ENCODE measurements at places on chromosomes 4 and X.

DNA sequence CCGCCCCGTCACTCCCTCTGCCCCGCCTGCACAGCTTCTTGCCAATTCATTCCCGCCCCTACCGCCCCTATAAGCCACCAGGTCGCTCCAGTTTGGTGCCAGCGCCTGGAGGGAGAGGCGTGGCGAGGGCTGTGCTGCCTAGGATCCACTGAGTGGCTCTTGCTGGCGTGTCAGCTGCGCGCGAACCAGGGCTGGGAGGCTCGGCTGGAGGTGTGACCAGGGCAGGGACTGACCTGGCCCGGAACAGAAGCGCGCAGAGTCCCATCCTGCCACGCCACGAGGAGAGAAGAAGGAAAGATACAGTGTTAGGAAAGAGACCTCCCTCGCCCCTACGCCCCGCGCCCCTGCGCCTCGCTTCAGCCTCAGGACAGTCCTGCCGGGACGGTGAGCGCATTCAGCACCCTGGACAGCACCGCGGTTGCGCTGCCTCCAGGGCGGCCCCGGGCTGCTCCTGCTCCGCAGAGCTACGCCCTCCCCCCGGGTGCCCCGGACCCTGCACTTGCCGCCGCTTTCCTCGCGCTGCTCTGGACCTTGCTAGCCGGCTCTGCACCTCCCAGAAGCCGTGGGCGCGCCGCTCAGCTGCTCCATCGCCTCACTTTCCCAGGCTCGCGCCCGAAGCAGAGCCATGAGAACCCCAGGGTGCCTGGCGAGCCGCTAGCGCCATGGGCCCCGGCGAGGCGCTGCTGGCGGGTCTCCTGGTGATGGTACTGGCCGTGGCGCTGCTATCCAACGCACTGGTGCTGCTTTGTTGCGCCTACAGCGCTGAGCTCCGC lies at the start of gene GPR78:
Gene GPR78, plus strand, starts transcription at position 72 of the 773 bp plus-strand sequence. Its CDS starts 591 bp downstream, at position 663.
- DNase-seq, result peak; percentile 93

DNA sequence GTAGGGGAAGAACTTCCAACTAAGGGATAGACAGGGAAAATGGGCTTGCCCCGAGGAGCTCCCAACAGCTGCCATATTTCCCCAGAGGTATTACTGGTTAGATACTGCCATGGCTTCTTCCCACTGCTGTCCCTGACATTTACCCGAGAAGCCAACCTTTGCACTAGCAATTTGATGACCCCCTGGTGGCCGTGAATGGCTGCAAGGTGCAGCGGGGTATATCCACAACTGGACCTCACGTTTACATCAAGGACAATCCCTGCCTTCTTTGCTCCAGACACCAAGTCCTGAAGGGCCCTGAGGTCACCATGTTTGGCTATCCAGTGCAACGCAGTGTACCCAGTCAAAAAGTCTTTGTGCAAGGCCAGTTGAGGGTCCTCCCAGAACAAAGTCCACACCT lies 2.3 kb downstream of the SOWAHB start:
- no peak for DNase-seq

DNA sequence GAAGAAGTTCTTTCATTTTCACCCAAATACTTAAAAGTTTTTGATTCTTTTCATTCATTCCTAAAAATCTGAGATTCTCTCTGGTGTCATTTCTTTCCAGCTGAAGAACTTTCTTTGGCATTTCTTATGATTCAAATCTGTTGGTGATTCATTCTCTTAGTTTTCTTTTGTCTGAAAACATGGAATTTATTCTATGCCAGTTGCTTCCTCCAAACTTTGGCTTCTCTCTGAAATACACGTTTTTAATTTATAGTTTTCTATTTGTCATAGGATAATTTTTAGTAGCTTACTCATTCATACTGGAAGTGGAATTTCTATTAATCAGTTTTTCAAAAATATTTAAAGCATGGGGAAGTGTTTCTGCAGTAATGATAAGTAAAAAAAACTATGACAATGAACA lies 1012.0 kb downstream of the RPA4 start:
- no peak for DNase-seq

DNA sequence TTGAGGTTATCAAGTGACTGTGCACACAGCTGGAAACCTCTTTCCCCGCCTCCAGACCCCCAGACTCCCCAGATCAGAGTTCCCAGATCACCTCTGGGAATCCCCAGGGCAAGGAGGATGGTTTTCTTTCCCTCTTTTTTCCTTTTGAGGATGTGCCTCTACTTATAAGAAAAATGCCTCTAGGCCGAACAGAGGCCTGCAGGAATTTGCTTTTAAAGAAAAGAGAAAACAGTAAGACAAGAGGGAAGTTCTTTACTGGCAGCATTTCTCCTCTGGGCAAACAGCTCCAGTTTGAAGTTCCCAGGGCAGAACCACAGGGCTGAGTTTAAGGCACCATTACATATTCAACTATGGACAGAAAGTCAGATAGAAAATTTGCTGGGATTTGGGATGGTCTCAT lies 837.9 kb upstream of the LCORL start:
- DNase-seq, result peak; percentile 55

GRCh38 chrX:96394598-96394997 lies 290.0 kb upstream of the DIAPH2 start:
- DNase-seq, result peak; percentile 84

DNA sequence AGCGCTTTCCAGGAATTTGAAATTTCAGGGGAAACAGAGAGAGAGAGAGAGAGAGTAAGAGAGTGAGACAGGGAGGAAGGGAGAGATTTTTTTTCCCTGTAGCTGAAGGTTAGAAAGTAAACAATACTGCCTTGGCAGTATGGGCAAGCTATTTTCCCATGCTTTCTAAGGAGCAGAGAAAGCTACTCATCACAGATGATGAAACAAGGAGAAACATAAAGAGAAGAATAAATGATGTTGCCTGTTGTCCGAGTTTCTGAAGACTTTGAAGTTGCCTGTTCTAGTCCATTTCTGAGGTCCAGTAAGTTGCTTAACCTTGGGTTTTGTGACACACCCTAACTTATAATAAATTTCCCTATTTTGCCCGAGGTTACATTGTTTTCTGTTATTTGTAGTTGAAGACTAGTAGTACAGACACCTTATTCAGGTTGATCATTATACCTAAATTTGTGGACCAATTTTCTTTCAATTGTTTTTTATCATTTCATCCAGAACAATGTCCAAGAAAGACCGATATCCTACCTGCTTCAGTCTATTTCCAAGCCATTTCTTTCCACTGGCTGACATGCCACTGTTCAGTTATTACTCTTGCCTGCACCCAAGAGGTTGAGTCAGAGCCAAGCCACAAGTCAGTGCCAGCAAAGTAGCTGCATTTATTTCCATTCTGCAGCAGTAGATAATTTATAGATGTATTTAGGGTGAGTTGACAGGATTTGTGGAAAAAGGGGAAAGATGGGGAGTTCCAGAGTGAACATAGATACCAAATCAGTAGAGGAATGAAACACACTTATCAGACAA lies 49.7 kb upstream of the SLC16A2 start:
- DNase-seq, result no peak

DNA sequence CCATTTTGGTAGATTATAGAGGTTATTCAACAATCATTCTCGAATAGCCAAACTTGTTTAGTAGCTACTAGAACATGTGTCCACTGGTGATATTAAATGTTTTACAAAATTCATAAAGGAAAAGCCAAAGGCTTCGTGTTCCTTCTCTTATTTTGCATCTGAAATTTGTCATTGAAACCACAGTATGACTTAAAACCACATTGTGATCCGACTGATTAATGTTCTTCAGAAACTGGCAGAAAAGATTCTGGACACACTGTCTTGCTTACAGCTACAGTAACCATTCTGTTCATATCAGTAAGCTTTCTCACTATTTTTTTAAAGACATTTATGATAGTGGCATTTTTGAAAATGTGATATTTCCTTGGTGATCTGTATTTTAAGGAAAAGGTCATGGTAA lies 2.6 kb upstream of the SMARCA1 start:
- no peak for DNase-seq

DNA sequence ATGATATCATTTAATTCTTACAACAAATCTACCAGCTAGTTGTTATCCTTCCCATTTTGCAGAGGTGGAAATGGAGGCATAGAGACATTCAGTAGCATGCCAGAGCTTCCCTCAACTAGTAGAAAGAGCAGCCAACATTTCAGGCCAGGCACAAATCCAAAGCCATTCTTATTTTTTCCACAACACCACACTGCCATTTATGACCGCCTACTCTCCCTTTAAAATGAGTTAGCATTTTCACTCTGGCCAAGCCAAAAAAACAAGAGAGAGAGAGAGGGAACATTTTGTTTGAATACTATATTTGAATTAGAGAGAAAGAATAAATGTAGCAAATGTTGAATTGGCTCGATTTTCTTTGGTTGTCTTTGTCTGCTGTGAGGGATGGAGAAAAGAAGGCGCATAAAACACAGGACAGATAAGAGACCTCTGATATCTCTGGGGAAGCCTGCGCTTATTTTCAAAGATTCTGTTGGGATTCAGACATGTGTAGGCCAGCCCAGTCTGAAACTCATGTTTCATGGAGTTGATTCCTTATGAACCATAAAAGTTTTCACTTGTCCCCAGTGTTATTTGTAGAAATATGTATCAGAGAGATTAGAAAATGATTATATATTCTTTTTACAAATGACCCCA lies 265.7 kb downstream of the RAB28 start:
- no peak for DNase-seq

- no peak for DNase-seq
Measured at GRCh38 chrX:153209347-153209746, 30.3 kb downstream of the MAGEA1 start.

- DNase-seq, result no peak
Measured at GRCh38 chr4:170581322-170581721, 491.6 kb upstream of the AADAT start.

GRCh38 chr4:165785337-165785736 lies 87.7 kb upstream of the TLL1 start:
- no peak for DNase-seq

GRCh38 chr4:101348995-101349800 lies 1.9 kb upstream of the PPP3CA start:
- no peak for DNase-seq

- peak; percentile 69 for DNase-seq
Measured at GRCh38 chr4:186953599-186954260, 230.1 kb upstream of the FAT1 start.

GRCh38 chrX:138886769-138887168 lies 175.3 kb upstream of the FGF13 start:
- DNase-seq, result no peak

DNA sequence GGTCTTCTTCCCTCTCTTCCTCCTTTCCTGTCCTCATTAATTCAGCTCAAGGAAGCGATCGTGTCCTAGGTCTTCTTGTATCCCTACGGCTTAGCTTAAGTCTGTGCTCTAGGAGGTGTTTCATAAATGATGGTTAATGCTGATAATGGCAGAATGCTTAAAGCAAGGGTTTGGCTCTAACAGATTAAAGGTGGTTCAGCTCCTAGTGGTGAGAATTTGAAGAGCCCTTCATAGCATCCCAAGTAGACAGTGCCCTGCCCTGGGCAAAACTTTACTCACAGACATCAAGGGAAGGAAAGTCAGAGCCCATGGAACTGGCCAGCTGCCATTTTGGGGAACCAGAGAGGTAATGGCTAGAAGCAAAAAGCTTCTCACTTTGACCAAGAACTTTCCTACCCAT lies 47.0 kb upstream of the PGRMC1 start:
- DNase-seq, result no peak

DNA sequence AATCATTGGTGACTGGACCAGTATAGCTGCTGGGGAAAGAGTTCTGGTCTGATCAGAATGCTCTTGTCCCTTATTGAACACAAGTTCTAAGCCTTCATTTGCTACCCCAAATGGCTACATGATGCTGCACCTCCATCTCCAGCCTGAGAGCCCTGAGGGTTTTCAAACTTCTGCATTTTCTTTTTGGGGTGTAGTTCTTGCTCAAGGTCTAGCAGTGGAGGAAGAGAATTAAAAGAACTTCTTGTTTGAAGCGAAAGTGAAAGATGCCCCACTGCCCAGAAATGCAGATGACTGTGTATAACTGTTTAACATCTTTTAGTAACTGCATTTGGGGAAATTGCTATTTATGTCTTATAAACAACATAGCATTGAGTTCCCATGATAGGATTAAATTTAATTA lies 38.5 kb downstream of the LAMTOR3 start:
- DNase-seq, result no peak

DNA sequence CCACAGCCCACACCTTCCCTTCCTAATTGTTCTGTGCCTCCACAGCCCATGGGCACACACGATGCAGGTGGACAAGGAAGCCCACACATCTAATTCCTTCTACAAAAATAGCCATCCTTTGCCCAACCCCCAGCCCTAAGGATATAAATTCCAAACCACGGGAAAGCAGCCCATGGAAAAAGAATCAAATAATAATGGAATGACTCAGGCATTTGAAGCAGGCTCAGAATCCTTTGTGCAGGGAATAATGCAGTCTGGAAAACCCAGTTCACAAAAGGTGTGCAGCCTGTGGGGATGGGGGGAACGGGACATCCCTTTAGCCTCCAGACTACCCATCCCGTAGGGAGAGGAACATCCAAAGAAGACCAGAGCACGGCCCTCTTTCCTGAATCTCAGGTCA lies 342.3 kb upstream of the GALNT7 start:
- DNase-seq, result no peak

GRCh38 chr4:7052923-7053715 lies 9.9 kb downstream of the TADA2B start:
- no peak for DNase-seq

- DNase-seq, result peak; percentile 69
Measured at GRCh38 chr4:122617597-122618593, 3.0 kb downstream of the IL21 start.

DNA sequence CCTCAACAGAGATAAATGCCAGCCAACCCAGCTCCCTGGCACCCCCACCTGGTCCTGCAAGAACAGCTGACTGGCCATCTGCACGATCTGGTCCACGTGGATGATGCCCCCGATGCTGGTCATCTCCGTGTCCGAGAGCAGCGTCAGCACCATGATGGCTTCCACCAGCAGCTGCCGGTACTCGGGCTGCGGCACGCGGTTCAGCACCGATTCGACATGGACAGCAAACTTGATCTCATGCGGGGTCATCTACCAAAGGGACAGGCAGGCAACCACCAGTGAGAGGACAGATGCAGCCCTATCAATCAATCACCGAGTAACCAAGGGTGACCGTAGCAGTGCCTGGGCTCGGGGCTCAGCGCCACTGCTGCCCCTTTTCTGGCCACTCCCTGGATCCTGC lies 89.8 kb downstream of the PHKA2 start:
- DNase-seq, result no peak

GRCh38 chr4:60723796-60724195 lies 476.3 kb upstream of the ADGRL3 start:
- DNase-seq, result peak; percentile 50

DNA sequence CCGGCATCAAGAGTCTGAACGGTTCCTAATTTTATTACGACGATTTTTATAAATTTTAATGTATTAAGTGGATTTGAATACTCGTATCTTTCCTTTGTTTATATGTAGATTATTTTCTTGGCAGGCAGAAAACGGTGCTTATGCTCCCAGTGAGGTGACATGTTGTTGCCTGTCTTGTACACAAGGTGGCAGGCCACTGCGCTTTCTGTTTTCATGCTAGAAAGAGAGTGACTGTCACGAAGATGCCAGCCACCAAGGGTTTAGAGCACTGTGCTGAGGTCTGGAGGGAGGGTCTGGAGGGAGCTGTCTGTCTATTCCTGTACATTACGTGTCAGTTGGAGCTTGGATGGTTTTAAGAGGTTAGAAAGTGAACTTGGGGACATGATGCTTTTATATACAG lies 87.7 kb downstream of the SHROOM2 start:
- DNase-seq, result no peak

GRCh38 chr4:139768366-139768765 lies 102.7 kb downstream of the MGST2 start:
- DNase-seq, result no peak

- no peak for DNase-seq
Measured at GRCh38 chr4:125828346-125828745, 513.6 kb downstream of the FAT4 start.

- DNase-seq, result no peak
Measured at GRCh38 chrX:124415115-124415800, 68.9 kb downstream of the SH2D1A start.

Measured in islet precursor cell (in vitro differentiated cells).